A549 treated with ZK216348 at 1 μM for 4 hours (cell line): ENCODE measurements at places on chromosomes 4 and X. TPM values are rescaled to one million over a fixed set of nuclear protein-coding genes. Genes with fewer than 3 reads are reported as not detected.

The CENPU gene
- total RNA-seq = 22.4 to 30.3 TPM (median 23.7 TPM) in 5 replicates

The TMPRSS11A gene
- total RNA-seq = not detected in 5 replicates

The SSX4 gene
- total RNA-seq = not detected in 5 replicates

The GSPT2 gene
- 7.2 to 10.5 TPM (median 9.2 TPM) in 5 replicates for total RNA-seq

The ZNF595 gene
- total RNA-seq = 16.2 to 21.0 TPM (median 19.2 TPM) in 5 replicates

The RIPPLY1 gene
- total RNA-seq = not detected in 5 replicates

The BRS3 gene
- total RNA-seq = not detected in 5 replicates

The LETM1 gene
- total RNA-seq = 20.8 to 32.6 TPM (median 31.2 TPM) in 5 replicates

The PRKX gene
- total RNA-seq = 21.9 to 27.7 TPM (median 24.9 TPM) in 5 replicates

The ADH1A gene
- total RNA-seq = not detected in 5 replicates

The SORCS2 gene
- 4.0 to 5.9 TPM (median 5.5 TPM) in 5 replicates for total RNA-seq

The CSAG1 gene
- total RNA-seq = 0.34 to 0.46 TPM in 2 of 5 replicates, not detected in the others

The SAT1 gene
- 328 to 528 TPM (median 431 TPM) in 5 replicates for total RNA-seq

The RENBP gene
- 0.38 TPM in 1 of 5 replicates, not detected in the others for total RNA-seq

The GAGE12J gene
- not detected in 5 replicates for total RNA-seq

The CAPN6 gene
- not detected in 5 replicates for total RNA-seq

The CWH43 gene
- not detected in 5 replicates for total RNA-seq

The PROM1 gene
- 0.27 to 0.80 TPM (median 0.36 TPM) in 5 replicates for total RNA-seq

The SYN1 gene
- total RNA-seq = 0.11 to 0.58 TPM (median 0.19 TPM) in 5 replicates

The ADH6 gene
- 0.07 TPM in 1 of 5 replicates, not detected in the others for total RNA-seq

The PRSS12 gene
- 0.26 to 0.62 TPM (median 0.42 TPM) in 5 replicates for total RNA-seq

The CPE gene
- 1.1 to 2.0 TPM (median 1.4 TPM) in 5 replicates for total RNA-seq

The LAGE3 gene
- total RNA-seq = 38.8 to 73.0 TPM (median 64.3 TPM) in 5 replicates

The EGFL6 gene
- total RNA-seq = not detected in 5 replicates

The PNMA5 gene
- total RNA-seq = not detected in 5 replicates

The LNX1 gene
- total RNA-seq = 0.06 to 0.13 TPM in 2 of 5 replicates, not detected in the others

The INPP4B gene
- total RNA-seq = 3.2 to 7.6 TPM (median 5.9 TPM) in 5 replicates

The SPANXA2 gene
- 0.23 to 0.46 TPM in 2 of 5 replicates, not detected in the others for total RNA-seq

The JAKMIP1 gene
- total RNA-seq = not detected in 5 replicates

The SPANXN4 gene
- not detected in 5 replicates for total RNA-seq

The EXOC1L gene
- not detected in 5 replicates for total RNA-seq

The ZNF732 gene
- not detected in 5 replicates for total RNA-seq

The TEX13C gene
- not detected in 5 replicates for total RNA-seq

The PPEF1 gene
- total RNA-seq = 0.70 to 1.4 TPM (median 1.1 TPM) in 5 replicates

The SPIN2A gene
- total RNA-seq = 0.12 to 0.37 TPM (median 0.18 TPM) in 5 replicates

The RTL9 gene
- total RNA-seq = 0.05 to 0.36 TPM (median 0.09 TPM) in 5 replicates

The AREG gene
- 46.2 to 55.5 TPM (median 48.7 TPM) in 5 replicates for total RNA-seq

The KDR gene
- 0.05 to 0.11 TPM (median 0.09 TPM) in 3 of 5 replicates, not detected in the others for total RNA-seq

The EDA2R gene
- total RNA-seq = 10.7 to 14.9 TPM (median 12.2 TPM) in 5 replicates

The VEGFD gene
- total RNA-seq = 0.20 to 0.58 TPM (median 0.47 TPM) in 5 replicates

The PAK3 gene
- total RNA-seq = 0.11 TPM in 1 of 5 replicates, not detected in the others

The LGI2 gene
- 0.06 to 0.38 TPM (median 0.22 TPM) in 5 replicates for total RNA-seq

The CCSER1 gene
- not detected in 5 replicates for total RNA-seq

The AVPR2 gene
- not detected in 5 replicates for total RNA-seq

The CTAG1A gene
- not detected in 5 replicates for total RNA-seq

The CTAG1B gene
- not detected in 5 replicates for total RNA-seq

The ARHGAP36 gene
- total RNA-seq = not detected in 5 replicates

The CLDN2 gene
- 5.7 to 8.2 TPM (median 7.9 TPM) in 5 replicates for total RNA-seq

The ZXDA gene
- 1.1 to 2.1 TPM (median 1.6 TPM) in 5 replicates for total RNA-seq

The F8A1 gene
- total RNA-seq = 57.8 to 118 TPM (median 103 TPM) in 5 replicates

The TBC1D9 gene
- total RNA-seq = 5.8 to 7.8 TPM (median 7.3 TPM) in 5 replicates

The SLC10A6 gene
- not detected in 5 replicates for total RNA-seq

The NAT8L gene
- total RNA-seq = 6.2 to 15.6 TPM (median 15.4 TPM) in 5 replicates

The GPR34 gene
- 0.12 TPM in 1 of 5 replicates, not detected in the others for total RNA-seq
